ENCODE measurements at places on chromosomes 1 and 21.

GRCh38 chr1:183632964-183633363 is 2.6 kb downstream of the ARPC5 start:
- no peak for DNase-seq

GRCh38 chr1:234608025-234608910 is 1.7 kb downstream of the IRF2BP2 start:
- peak; percentile 70 for DNase-seq

DNA sequence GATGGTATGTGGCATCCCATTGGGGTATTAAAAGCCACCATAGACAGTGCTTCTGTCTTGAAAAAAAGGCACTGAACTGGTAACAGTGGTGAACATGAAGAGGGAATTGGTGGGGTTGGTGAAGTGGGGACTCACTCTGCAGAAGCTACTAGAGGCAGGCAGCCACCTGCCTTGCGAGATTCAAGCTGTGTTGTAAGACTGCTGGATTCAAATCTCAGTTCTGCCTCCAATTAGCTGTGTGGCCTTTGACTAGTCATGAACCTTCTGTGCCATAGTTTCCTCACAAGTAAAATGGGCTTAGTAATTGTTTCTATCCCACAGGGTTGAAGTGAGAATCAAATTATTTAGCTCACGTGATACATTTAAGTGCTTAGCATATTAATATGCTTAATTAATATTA is 16.6 kb upstream of the ELOA start:
- DNase-seq = no peak

GRCh38 chr21:15379776-15380175 is 315.0 kb upstream of the NRIP1 start:
- no peak for DNase-seq

DNA sequence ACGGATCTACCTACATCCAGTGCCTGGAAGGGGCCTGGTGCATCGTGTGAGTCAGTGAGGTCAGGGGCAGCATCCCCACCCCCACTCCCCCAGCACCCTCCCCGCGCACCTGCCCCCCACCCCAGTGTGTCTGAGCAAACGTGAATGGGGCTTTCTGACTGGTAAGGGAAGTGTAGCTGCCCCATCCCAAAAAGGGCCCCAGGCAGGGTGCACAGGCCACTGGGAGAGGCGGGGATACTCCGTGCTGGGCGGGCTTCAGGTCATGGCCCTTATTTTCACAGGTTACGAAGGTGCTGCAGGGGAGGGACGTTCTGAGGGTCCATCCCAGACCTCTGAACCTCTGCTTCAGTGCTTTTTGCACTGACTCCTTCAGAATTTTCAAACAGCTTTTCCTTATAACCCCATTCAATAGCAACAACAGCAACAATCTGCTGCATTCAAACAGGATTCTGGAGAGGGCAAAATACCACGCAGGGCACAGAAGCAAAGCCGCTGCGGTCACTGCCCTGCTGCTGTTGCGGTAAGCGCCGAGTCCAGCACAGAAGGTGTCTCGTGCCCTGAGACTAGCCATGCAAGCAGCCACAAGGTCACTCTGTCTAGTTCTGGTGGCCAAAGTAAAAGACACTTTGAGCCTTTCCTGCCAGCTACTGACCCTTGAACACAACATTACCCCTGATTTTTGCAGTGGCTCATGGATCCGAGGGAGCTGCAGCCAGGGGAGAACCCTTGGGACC is 10.3 kb downstream of the TTC34 start:
- no peak for DNase-seq

GRCh38 chr1:160674415-160674814 is 27.6 kb upstream of the SLAMF1 start:
- DNase-seq = no peak

DNA sequence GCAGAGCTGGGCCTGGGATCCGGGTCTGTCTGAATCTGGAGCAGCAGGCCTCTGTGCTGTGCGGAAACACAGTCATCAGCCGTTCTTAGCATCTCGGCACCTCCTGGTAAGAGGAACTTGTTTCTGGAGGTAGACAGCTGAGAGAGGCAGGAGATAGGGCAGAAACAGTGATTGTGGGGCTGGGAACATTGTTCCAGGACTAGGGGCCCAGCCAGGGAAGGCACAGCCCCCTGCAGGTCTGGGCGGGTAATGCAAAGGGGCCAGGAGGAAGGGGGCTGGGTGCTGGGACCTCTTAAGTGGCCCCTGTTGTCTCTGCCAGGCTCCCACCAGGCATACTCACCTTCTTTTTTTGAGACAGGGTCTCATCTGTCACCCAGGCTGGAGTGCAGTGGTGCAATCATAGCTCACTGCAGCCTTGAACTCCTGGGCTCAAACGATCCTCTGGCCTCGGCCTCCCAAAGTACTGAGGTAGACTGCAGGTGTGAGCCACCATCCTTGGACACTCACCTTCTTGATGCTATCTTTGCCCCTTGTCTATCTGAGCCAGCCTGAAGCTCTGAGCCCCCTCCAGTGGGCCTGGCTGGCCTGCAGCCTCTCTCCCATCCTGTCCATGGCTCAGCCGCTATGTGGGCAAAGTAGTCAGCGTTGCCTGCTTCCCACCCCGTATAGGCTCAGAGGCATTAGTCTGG is 134.3 kb upstream of the ZBTB40 start:
- peak; percentile 10 for DNase-seq

GRCh38 chr1:19478322-19478721 is 7.0 kb downstream of the CAPZB start:
- no peak for DNase-seq

- peak; percentile 63 for DNase-seq
Measured at GRCh38 chr1:41404308-41404761, 43.1 kb downstream of the FOXO6 start.

DNA sequence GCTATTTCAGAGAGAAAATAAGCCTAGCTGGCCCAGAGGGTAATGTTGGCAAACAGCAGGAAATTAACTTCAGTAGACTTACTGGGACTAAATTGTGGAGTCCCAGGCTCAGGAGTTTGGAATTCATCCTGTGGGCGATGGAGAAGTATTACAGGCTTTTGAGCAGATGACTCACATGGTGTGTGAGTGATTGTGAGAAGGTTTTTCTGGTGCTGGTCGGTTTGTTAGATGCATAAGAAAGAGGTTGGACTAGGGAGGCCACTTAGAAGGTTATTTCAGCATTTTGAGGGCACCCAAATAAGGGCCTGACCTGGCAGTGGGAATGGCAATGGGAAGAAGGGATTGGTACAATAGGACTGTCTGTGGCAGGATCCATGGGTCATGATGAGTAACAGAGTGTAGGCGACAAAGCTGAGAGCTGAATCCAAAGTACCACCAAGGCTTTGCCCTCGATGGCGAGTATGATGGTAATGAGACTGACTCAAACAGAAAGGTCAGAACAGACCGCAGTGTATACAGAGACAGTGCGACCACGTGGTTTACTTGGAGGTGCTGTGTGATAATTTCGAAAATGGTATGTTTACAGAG is 69.2 kb upstream of the KIF26B start:
- DNase-seq = no peak

DNA sequence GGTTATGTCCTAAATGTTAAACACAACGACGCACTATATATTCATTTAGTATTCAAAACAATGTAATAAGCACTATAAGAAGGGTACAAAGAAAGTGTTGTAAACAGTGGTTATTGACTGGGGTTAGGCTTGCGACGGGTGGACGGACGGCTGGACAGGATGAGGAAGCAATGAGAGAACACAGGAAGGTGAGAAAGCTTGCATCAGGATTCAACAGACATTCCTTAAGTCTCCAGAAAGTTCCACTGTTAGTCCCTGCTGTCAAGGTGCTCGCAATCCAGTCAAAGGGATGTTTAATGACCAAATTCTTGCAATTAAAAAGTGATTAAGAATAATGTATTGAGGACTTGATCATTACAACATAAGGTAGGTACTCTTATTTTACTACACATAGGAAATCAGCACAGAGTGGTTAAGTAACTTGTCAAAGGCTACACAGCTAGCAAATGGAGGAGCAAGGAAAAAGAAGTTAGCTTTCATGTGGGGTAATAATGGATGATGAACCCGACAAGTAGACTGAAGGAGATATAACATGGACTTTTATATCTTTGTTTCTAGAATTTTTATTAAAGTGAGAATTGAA is 994 bp upstream of the ACBD6 start:
- peak; percentile 4 for DNase-seq

DNA sequence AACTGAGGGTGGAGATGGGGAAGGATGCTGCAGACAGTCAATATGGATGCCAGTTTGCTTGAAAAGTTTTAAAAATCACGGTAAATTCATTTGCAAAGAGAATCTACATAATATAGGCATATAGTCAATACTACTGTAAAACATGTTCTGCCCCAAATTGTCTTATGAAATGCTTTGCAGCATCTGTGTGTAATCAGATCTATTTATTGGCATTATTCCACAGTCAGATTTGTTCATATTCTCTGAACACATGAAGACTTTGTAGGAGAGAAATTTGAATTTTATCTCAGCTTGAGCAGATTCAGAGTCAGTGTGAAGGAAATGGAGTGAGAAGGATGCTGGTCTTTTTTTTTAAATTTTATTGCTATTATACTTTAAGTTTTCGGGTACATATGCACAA is 88.5 kb downstream of the PLPPR4 start:
- DNase-seq = no peak

DNA sequence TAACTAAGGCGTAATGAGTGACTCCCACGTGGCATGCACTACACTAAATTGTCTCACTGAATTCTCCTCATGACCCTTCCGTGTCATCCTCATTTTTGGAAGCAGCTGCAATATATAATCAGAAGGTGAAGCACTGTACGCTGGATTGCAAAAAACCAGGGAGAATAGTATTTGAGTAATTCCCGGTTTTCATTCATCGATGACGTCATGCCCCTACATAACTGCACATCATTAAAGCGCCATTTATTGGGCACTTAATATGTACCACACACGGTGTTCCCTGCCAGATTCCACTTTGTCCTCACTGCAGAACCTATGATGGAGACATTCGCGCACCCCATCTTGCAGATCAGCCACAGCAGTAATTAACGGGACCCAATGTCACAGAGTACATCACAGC is 41.0 kb downstream of the DHRS3 start:
- no peak for DNase-seq

DNA sequence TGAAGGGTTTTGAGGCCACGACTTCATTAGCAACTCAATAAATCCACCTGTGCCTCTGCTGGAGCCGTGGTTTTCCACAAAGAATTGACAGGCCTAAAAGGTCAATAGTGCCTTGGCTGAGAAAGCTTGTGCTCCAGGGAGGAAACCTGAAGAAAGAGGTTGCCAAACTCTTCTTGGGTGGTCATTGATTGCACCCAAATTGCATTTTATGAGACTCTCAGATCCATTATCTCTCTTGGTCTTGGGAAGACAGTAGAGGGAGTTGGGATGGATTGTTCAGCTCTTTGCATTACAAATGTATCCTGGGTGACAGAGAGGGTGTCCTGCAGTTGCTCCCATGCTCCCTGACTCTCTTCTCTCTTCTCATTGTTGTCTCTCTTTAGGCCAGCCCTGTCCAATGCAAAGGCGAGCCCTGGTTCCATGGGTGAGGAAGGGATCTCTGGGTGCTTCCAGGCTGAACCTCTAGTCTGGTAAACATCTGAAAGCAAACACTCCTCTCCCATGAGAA is 46.1 kb upstream of the HTR1D start:
- DNase-seq = no peak

GRCh38 chr1:59776960-59777852 is 37.5 kb upstream of the HOOK1 start:
- DNase-seq = no peak

GRCh38 chr1:157431751-157432150 is 120.6 kb downstream of the FCRL5 start:
- DNase-seq = no peak

- no peak for DNase-seq
Measured at GRCh38 chr1:165861911-165862310, 34.5 kb downstream of the UCK2 start.

- DNase-seq = no peak
Measured at GRCh38 chr21:28325618-28326017, 667.1 kb downstream of the LTN1 start.

GRCh38 chr21:43697758-43698643 is 20.9 kb upstream of the PDXK start:
- DNase-seq = no peak

DNA sequence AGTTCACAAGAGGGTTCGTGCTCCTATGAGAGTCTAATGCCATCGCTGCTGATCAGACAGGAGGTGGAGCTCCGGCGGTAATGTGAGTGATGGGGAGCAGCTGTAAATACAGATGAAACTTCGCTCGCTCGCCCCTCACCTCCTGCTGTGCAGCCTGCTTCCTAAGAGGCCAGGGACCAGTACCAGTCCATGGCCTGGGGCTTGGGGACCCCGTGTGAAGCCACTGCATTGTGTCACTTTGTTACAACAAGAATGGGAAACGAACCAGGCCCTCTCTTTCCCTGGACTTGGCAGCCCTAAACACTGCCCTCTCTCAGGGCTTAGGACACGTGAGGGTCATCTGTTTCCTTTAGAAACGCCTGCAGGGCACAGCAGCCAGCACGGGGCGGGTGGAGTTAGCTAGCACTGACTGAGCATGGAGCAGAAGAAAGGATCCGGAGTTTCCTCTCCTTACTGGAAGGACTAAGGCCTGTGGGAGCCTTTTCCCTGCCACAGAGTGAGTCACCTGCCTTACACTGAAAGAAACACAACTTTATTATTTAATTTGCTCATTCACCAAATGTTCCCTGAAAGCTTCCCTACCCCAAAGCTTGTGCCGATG is 185.2 kb upstream of the TMEM51 start:
- DNase-seq = no peak

DNA sequence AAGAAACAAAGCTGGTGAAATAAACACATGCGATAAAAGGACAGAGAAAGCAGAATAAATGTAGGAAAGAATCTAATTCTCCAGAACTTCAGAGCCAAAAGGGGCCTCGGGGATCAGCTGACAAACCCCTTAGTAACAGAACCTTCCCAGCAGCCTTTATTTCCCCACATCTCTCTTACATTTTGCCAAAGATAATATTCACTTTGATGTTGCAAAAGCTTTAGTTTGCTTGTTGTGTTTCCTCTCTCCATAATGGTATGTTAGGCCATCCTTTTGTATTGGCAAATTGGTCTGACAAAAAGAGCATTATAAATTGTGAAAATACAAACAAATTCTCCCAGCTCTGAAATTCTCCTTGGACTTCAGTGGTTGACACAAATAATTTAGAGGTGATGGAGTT is 54.9 kb downstream of the OPTC start:
- DNase-seq = no peak

- no peak for DNase-seq
Measured at GRCh38 chr1:28910379-28911115, 3.8 kb upstream of the EPB41 start.

GRCh38 chr1:199687321-199687720 is 340.2 kb upstream of the NR5A2 start:
- DNase-seq = no peak

GRCh38 chr1:167710836-167711235 is 10.9 kb upstream of the MPZL1 start:
- no peak for DNase-seq

- no peak for DNase-seq
Measured at GRCh38 chr1:229007167-229007566, 263.7 kb upstream of the RAB4A start.

DNA sequence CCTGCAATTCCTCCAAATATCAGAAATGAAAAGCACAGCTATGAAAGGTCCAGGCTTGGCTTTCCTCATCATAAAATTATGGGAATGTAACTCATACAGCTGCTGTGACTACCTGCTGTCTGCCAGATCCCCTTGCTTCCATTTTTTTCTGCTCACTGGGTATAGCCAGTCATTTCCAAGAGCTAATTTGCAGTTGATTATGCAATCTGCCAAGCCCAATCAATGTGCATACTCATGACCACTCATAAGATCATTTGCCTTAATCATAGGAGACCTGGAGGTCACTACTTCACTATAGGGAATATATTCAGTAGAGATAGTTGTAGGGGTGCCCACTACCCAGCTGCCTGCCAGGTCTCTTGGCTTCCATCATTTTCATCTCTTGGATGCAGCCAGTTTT is 417.7 kb upstream of the ZRANB2 start:
- no peak for DNase-seq

GRCh38 chr1:219120624-219121544 is 52.8 kb upstream of the LYPLAL1 start:
- no peak for DNase-seq

Measured in SHP77 (cell line).